NCI-H2171 treated with DMSO at 0.1 percent for 48 hours (cell line): ENCODE measurements at places on chromosomes 2 and 18.

DNA sequence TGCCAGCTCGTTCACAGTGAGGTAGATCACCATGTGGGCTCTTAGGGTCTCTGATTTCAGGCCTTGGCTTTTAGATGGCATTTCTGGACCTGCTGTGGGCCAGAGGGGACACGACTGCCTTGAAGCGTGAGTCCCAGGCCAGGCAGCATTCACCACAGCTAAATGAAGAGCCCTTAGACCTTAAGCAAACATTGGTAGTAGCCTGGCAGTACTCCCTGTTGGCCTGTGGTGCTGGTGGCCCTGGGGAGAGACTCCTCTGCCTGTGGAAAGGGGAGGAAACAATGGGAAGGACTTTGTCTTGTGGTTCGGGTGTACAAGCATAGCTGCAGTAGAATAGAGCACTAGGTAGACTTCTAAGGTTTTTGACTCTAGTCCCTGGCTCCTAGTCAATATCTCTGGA is 456.0 kb upstream of the DCC start:
- no peak for DNase-seq

DNA sequence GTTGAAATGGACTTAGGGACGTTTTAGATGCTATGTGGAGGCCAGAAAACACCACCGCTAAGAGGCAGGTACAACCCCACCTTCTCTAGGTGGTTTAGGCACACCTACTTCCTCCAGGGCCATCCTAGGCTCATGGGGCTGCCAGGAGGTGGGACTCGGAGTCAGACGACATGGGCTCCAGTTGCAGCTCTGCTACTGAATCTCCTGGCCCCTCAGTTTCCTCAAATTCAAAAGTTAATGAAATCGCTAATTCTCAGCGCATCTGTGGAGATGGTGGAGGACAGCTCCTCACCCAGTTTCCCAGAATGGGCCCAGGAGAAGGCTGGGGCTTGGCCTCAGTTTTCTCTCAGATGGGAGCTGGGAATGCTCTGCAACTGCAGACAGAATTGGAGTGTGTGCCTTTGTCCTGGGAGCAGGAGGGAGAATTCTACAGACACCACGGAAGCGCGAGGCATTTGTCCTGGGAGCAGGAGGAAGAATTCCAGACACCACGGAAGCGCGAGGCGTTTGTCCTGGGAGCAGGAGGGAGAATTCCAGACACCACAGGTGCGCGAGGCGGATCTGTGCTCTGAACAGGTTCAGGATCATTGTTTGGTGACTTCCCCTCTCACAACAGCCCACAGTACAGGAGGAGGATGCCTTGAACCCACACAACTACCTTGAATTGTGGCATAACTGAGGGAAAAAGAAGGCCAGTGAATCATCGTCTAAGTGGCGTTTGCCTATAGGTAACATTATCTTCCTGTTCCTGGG is 103.7 kb upstream of the PXDN start:
- DNase-seq = no peak

GRCh38 chr2:226208726-226209125 is 590.9 kb downstream of the IRS1 start:
- DNase-seq = no peak

DNA sequence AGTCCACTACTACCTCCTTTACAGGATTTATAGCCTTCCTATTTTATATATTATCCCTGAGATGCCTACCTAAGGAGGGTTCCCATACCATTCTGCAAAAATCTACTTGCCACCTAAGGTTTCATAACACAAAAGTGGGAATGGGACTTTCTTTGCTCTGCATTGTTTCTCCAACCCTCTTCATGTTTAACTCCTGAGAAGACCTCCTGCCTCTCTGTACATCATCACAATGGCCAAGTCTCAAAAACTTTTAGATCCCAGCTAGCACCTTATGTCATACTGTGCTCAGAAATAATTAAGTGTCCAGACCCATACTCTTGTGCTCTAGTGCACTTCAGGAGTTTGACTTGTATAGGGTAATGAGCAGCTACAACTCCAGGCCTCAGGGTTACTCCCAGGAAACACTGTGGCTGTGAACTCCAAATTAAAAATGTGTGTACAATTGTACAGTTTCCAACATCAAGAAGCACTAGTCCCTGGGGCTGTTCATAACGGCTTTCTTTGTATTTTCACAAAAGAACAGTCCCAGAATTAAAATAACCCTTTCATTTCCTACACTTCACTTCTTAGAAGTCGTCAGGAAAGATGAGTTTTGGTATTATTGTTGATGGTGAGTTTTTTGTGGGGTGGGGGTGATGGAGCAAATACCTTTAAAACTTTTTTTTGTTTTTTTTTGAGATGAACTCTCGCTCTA is 39.4 kb downstream of the METAP1D start:
- no peak for DNase-seq

DNA sequence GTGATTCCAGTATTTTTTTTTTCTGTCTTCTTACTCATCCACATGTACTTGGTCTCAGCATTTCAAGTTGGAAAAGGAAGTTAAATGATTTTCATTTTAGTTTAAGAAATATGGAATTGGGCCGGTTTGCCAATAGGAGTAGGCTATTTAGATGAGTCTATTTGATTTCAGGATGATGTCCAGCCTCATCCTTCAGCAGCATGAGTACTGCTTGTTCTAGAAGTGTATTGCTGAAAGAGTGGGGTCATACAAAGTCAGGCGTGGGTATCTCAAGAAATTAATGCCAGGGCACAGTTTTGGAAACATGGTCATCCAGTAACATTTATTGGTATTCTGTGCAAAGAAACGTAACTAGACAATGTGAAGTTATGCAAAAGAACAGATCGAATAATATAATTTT is 44.9 kb upstream of the MSTN start:
- DNase-seq = no peak

DNA sequence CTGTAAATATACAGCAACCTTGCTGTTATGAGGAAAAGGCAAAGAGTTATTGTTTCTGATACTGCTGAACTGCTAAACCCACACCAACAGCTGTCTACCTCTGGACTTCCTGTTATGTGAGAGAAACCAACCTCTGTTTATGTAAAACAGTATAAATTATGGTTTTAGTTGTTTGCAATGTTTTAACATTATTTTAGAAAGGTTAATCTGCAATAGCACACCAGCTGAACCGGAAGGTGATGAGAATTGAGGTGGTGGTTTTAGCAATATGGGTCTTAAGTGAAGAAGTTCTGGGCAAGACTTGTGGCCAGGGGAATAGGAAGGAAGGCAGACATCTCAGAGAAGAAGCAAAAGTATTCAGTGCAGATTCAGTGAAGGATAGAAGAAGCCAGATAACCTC is 237.8 kb downstream of the PLCL1 start:
- DNase-seq = no peak

- no peak for DNase-seq
Measured at GRCh38 chr2:166091439-166091838, 36.4 kb downstream of the SCN1A start.

- DNase-seq = peak; percentile 42
Measured at GRCh38 chr2:215635071-215635787, 199.4 kb upstream of the FN1 start.

GRCh38 chr2:220419647-220420046 is 792.2 kb downstream of the SLC4A3 start:
- no peak for DNase-seq

GRCh38 chr2:180539541-180539940 is 440.9 kb upstream of the UBE2E3 start:
- DNase-seq = no peak

DNA sequence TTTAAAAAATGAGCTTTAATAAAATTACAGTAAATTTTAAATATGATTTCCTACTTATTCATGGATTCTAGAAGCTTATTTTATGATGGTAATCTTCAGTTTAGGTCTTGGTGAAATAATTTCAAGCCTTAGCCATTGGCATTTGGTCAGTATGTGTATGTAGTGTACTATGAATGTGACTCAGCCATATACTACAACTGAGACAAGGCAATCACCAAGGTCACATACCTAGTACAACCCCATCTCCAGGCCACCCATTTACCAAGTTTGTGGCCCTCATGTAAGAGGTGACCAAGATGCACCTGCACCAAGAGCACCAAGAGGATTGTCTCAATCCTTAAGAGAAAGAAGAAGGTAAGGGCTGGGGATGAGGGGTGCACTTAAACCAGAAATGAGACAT is 54.8 kb upstream of the FRZB start:
- no peak for DNase-seq

DNA sequence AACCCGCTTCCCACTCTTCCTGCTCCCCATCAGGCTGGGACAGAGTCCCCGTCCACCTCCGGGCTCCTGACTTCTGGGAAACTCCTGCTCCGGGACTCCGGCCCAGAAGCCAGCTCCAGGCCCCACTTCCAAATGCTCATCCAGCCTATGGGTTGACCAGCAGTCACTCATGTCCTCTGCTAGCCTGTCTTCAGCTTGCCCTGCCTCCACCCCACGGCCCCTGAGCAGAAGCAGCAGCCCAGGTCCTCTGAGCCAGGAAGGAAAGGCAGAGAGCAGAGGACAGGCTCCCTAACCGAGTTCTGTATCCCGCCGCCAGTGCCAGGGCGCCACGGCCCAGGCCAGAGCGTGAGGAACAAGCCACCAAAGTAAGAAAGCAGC is 86.4 kb upstream of the ID2 start:
- no peak for DNase-seq

GRCh38 chr18:79877163-79878091 is 74.0 kb downstream of the SLC66A2 start:
- no peak for DNase-seq
